ENCODE measurements at places on chromosomes 2 and 18.

- no peaks in the 10 kb centered on the region for H3K36me3 ChIP-seq
- H3K4me1 ChIP-seq: no peaks in the 10 kb centered on the region
- no peak for DNase-seq
- H3K4me3 ChIP-seq: no peak overlapping the region
- H3K27ac ChIP-seq: no peak overlapping the region
Observed at GRCh38 chr2:197332641-197333040, 22.1 kb upstream of the ANKRD44 start.

GRCh38 chr2:161552015-161552414 lies 72.2 kb upstream of the SLC4A10 start:
- H3K27ac ChIP-seq: no peak overlapping the region
- H3K4me3 ChIP-seq: no peak overlapping the region
- no peaks in the 10 kb centered on the region for H3K4me1 ChIP-seq
- no peaks in the 10 kb centered on the region for H3K27me3 ChIP-seq
- H3K36me3 ChIP-seq: no peaks in the 10 kb centered on the region

- H3K4me1 ChIP-seq: peaks cover 7% of the 10 kb centered on the region
- H3K27me3 ChIP-seq: no peaks in the 10 kb centered on the region
- H3K4me3 ChIP-seq: no peak overlapping the region
Observed at GRCh38 chr18:3305933-3306332, 44.0 kb downstream of the MYL12B start.

DNA sequence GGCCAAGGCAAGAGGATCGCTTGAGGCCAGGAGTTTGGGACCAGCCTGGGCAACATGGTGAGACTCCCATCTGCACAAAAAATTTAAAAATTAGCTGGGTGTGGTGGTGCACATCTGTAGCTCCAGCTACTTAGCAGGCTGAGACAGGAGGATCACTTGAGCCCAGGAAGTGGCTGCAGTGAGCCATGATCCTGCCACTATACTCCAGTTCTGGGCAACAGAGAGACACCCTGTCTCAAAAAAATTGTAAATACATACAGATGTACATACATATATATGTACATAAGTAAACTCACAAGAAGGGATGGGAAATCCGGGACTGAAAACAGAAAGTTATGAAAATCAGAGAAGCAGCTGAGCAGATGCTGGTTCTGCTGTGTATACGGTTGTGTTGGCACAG lies 29.6 kb upstream of the TAF4B start:
- H3K4me1 ChIP-seq: no peaks in the 10 kb centered on the region
- no peak overlapping the region for H3K27ac ChIP-seq
- H3K27me3 ChIP-seq: no peaks in the 10 kb centered on the region
- DNase-seq: no peak
- H3K4me3 ChIP-seq: no peak overlapping the region

DNA sequence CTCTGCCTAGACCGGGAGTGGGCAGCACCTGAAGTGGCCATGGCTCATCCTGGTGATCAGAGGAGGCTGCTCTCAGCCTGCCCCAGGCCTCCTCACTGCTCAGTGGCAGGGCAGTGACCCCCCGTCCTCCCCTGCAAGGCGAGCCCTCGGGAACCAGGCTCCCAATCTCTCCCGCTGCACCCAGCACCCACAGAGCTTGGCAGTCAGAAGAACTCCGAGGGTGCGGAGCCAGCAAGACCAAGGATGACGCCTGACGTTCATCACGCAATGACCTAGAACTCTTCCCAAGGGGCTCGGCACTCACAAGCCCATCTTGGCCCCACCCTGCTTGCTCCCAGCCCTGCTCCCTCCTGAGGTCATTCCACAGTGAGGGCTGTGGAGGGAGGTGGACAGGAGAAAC lies 189.8 kb upstream of the SALL3 start:
- no peak overlapping the region for H3K27ac ChIP-seq
- H3K4me3 ChIP-seq: no peak overlapping the region
- no peaks in the 10 kb centered on the region for H3K27me3 ChIP-seq

GRCh38 chr2:27870724-27871123 lies 19.5 kb downstream of the RBKS start:
- H3K4me3 ChIP-seq: no peak overlapping the region
- no peak for DNase-seq
- no peaks in the 10 kb centered on the region for H3K27me3 ChIP-seq
- no peaks in the 10 kb centered on the region for H3K4me1 ChIP-seq
- H3K27ac ChIP-seq: no peak overlapping the region

DNA sequence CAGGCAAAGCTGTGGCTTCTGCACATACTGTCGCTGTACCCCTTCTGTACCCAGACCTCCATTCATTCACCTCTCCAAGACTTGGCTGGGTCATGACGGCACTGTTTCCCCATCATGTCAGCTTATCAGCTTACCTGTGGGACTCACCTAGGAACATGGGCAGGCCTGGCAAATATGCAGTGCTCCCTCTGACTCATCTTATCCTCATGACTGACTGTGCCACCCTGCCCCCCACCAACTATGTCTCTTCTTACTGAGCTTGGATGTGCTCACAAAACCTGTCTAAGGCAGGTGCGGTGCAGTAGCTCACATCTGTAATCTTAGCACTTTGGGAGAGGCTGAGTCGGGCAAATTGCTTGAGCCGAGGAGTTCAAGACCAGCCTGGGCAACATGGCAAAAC lies 152.4 kb downstream of the MGAT5 start:
- no peaks in the 10 kb centered on the region for H3K36me3 ChIP-seq
- no peak overlapping the region for H3K4me3 ChIP-seq
- peaks cover 52% of the 10 kb centered on the region for H3K4me1 ChIP-seq
- no peaks in the 10 kb centered on the region for H3K27me3 ChIP-seq
- no peak overlapping the region for H3K27ac ChIP-seq
- no peak for DNase-seq

- no peaks in the 10 kb centered on the region for H3K4me1 ChIP-seq
- no peaks in the 10 kb centered on the region for H3K27me3 ChIP-seq
- H3K4me3 ChIP-seq: no peak overlapping the region
- no peak for DNase-seq
- no peaks in the 10 kb centered on the region for H3K36me3 ChIP-seq
Observed at GRCh38 chr2:149451417-149452165, 121.2 kb downstream of the LYPD6 start.

- H3K27me3 ChIP-seq: no peaks in the 10 kb centered on the region
- no peaks in the 10 kb centered on the region for H3K4me1 ChIP-seq
- H3K36me3 ChIP-seq: no peaks in the 10 kb centered on the region
- DNase-seq: no peak
Observed at GRCh38 chr2:232628466-232629128, 4.8 kb upstream of the EFHD1 start.

DNA sequence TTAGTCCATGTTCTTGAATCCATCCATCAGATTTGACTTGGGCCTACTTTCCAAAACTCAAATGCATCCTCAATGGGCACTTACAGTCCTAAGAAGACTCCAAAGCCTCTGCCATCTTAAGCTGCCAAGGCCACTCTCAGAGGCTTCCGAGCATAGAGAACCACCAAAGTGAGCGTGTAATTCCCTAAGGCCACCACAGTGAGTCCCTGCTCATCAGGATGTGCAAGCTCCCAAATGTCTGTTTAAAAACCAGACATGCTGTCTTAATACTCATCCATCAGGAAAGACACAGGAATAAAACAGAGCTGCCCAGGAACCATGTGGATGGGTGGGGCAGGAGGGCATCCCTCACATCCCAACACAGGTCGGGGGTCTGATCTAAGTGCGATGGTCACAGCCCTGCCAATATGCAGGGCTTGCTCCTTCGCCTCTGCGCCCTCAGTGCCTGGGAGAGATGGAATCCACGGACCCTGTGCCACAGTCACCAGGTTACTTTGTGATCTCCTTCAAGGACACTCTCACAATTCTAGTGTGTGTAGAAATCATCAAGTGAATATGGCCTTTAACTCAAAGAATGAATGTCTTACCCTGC lies 80.4 kb downstream of the POLR1A start:
- no peaks in the 10 kb centered on the region for H3K27me3 ChIP-seq
- DNase-seq: no peak
- H3K36me3 ChIP-seq: no peaks in the 10 kb centered on the region
- no peak overlapping the region for H3K4me3 ChIP-seq

DNA sequence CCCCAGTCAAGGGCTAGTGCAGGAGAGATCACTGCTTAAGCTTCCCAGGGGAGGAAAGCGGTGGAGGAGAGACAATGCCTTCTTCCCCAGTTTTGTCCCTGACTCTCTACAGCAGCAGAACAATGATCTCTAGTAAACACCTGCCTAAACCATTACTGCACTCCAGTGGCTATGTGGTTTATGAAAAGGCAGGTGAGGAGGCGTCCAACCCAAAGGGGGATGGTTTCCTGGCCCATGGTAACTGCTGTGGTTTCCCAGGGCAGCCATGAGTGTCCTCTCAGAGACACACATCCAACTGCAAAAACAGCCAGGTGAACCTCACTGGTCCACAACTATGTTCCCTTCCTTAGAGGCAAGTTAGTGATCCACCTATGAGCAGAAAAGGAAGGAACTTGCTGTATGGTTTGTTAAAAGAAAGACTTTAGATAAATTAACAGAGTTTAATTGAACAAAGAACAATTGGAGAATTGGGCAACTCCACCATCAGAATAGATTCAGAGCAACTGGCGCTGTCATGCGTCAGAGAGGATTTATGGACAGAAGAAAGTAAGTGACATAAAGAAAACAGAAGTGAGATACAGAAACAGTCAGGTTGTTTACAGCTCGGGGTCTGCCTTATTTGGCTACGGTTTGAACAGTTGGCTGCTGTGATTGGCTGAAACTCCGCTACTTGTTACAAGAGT lies 4.8 kb upstream of the TTC39C start:
- no peak overlapping the region for H3K27ac ChIP-seq
- H3K4me3 ChIP-seq: no peak overlapping the region
- H3K27me3 ChIP-seq: no peaks in the 10 kb centered on the region
- no peak for DNase-seq
- no peaks in the 10 kb centered on the region for H3K36me3 ChIP-seq

- no peaks in the 10 kb centered on the region for H3K27me3 ChIP-seq
- H3K4me1 ChIP-seq: no peaks in the 10 kb centered on the region
- H3K4me3 ChIP-seq: no peak overlapping the region
- H3K27ac ChIP-seq: no peak overlapping the region
Observed at GRCh38 chr18:69484699-69485396, 84.2 kb downstream of the DOK6 start.

GRCh38 chr2:232415138-232415690 lies 8.6 kb downstream of the ALPG start:
- no peak overlapping the region for H3K4me3 ChIP-seq
- no peaks in the 10 kb centered on the region for H3K36me3 ChIP-seq
- no peak for DNase-seq
- H3K4me1 ChIP-seq: peaks cover 19% of the 10 kb centered on the region
- no peak overlapping the region for H3K27ac ChIP-seq
- H3K27me3 ChIP-seq: peaks cover 11% of the 10 kb centered on the region

DNA sequence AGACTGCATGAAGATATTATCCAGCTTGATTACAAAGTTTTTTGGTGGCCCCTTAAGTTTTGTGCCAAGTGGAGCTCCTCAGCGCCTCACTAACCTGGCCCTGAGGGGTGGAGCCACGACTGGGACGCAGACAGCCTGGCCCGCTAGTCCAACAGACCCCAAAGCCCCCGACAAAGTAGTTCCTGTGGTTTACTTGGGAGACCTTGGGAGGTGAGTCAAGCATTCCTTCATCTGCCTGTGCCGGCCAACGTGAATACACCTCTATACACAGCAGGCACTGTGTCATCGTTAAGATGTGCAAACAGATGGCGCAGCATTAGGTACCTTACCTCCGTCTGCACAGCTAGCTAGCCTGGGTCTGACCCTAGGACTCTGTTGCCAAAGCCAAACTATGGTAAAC lies 55.0 kb upstream of the LAMA1 start:
- H3K4me3 ChIP-seq: no peak overlapping the region
- DNase-seq: no peak
- H3K27ac ChIP-seq: no peak overlapping the region

GRCh38 chr2:136162438-136162837 lies 44.5 kb upstream of the CXCR4 start:
- H3K4me3 ChIP-seq: no peak overlapping the region
- no peaks in the 10 kb centered on the region for H3K4me1 ChIP-seq
- DNase-seq: no peak
- H3K27me3 ChIP-seq: no peaks in the 10 kb centered on the region
- no peak overlapping the region for H3K27ac ChIP-seq

DNA sequence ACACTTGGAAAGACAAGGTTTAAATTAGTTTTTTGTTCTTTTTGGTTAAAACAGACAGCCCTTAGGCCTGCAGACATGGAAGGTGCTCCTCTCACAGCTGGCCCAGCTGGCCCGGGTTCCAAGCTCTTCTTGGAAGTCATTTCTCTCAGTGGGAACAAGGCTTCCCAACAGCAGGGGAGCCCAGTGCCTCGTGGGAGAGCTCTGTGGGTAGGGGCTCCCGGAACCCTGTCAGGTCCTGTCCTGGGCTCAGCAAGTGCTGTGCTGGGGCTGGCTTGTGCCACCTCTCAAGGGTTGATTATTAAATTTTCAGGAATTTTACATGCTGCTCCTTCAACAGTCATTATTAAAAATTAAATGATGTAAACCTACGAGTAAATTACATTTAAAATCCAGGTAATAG lies 189.6 kb downstream of the GALNT1 start:
- no peak overlapping the region for H3K27ac ChIP-seq
- no peaks in the 10 kb centered on the region for H3K27me3 ChIP-seq
- DNase-seq: no peak
- no peak overlapping the region for H3K4me3 ChIP-seq
- no peaks in the 10 kb centered on the region for H3K4me1 ChIP-seq

GRCh38 chr2:240320204-240320993 lies 115.1 kb upstream of the GPC1 start:
- DNase-seq: no peak
- peaks cover 26% of the 10 kb centered on the region for H3K4me1 ChIP-seq
- no peaks in the 10 kb centered on the region for H3K27me3 ChIP-seq
- H3K4me3 ChIP-seq: no peak overlapping the region
- H3K27ac ChIP-seq: no peak overlapping the region

DNA sequence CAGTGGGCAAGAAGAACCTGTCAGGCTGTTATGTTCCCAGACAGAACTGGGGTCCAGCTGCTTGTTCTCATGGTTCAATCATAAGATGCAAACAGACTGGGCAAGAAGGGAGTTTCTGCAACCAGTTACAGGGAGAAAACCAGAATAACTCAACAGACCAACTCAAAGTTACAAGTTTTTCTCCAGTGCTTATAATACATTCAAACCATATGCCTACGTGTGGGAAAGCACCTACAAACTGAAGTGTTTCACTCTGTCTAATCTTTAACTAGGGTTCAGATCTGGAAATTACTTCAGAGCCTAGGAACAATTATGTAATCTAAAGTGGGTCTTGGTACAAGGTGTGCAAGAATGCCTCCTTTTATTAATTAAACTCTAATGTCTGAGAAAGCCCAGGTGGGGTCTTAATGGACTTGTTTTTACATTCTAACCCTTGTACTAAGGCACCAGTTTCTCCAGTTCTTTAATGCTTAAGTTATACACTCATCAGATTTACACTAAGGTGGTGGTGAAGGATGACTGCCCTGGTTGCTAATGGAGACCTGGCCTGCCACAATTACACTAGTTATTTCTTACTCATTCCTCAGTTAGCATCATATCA lies 951.9 kb downstream of the TSN start:
- no peak overlapping the region for H3K4me3 ChIP-seq
- no peaks in the 10 kb centered on the region for H3K27me3 ChIP-seq
- H3K36me3 ChIP-seq: no peaks in the 10 kb centered on the region
- no peak overlapping the region for H3K27ac ChIP-seq
- H3K4me1 ChIP-seq: no peaks in the 10 kb centered on the region
